Lower leg skin (tissue), 4 donors: ENCODE measurements at places on chromosomes 11 and 22.

DNA sequence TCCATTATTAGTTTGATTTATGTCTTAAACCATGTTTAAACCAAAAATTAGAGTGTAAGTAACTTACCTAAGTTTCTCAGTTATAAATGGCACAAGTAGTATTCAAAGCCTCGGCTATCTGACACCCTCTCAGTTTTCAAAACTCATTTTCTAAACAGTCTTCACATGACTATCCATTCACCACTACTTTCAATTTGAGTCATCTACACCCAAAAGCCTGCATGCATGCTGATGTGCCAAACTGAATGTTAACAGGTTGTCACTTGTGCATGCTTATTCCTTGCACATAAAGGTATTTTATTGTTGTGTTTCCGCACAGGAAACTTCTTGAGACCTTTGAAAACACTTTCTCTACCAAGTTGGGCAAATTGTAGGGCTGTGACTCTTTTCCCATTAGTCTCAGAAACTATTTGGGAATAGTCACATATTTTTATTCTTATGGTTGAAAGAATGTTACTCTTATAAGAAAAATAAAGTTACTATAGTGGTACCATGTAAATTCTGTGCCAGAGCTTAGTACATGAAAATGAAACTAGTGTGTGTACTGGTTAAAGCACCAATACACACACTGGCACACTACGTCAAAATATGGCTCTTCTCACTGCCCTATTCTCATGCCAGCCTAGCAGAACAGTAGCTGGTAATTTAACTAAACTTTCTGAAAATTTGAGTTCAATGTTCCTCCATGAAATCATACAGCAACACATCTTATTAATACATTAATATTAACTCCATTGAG, 2.2 kb upstream of the OR51E2 start:
- no peak for DNase-seq

GRCh38 chr22:22720201-22720723, 75.8 kb downstream of the GGTLC2 start:
- no peak for DNase-seq

GRCh38 chr11:118051136-118051610, 25.7 kb upstream of the TMPRSS4 start:
- peak; percentile 62 for DNase-seq

DNA sequence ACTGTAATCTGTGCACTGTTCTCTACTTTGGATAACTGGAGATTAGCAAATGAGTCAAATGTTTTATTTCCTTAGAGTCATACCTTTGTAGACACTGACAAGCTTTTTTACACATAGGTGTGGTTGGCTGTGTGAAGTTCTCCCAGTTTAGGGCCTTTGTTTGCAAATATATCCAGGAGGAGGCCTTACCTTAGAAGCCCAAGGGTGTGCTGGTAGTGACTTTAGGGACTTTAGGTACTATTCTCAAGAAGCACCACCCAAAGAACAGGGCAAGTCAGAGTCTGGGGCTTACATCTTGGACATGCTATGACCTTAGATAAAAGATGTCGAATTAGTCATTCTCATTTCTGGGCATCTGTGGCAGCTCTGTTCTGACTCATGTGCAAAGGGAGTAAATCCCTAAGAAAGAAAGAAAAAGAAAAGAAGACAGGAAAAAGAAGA, 4.8 kb upstream of the FAR1 start:
- no peak for DNase-seq

DNA sequence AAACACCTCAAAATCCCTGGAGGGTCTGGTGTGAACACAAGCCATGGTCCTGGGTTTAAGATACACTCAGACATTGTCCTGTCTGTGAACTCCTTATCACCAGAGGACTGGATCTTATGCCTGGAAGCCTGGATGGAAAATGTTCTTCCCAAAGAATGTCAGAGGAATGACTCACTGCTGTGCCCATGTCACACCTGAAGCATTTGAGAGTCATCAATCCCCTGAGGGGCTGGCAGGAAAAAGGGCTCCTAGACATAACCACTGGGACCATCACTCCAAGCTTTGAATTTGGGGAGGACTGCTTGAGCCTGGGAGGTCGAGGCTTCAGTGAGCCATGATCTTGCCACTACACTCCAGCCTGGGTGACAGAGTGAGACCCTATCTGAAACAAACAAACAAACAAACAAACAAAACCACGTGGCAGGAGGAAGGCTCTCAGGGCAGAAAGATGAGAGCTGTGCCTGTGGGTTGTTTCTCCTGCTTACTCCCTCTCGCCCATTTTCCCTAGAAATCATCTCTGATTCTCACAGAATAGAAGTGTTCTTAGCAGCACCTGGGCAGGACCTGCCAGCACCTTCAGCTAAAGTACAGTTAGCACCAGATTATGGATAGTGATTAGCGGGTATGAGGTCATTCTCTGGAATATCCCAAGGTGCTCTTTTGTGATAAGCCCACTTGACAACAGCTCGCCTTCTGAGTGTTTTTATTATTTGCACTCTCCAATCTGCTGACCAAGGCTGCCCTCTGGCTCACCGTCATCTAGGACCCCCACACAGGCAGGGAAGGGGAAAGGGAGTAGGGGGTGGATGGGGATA, 11.9 kb upstream of the PRG2 start:
- no peak for DNase-seq

DNA sequence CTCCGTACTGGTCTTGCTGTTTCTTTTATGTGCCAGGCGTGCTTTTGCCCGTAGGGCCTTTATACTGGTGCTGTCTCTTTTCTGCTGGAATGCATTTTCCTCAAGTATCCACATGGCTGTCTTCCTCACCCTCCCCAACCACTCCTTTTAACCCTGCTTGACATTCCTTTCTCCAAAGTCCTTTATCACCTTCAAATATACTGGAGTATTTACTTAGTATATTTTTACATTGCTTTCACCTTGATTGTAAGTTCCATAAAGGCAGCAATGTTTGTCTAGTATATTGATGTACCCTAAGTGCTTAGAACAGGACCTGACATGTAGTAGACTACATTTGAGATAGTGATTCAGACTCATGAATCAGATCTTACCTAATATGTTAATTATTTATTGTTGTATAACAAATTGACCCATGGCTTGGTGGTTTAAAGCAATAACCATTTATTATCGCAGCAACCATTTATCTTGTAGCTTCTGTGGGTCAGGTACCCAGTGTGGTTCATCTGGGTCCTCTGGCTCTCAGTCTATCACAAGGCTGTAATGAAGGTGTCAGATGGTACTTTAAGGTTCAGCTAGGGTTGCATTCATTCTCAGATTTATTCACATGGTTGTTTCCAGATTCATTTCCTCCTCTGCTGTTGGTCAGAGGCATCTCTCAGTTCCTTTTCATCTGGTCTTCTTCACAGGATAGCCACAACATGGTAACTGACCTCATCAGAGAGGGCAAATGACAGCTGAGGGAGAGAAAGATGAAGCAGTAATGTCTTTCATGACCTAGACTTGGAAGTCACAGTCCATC, 34.2 kb downstream of the DDX10 start:
- no peak for DNase-seq

DNA sequence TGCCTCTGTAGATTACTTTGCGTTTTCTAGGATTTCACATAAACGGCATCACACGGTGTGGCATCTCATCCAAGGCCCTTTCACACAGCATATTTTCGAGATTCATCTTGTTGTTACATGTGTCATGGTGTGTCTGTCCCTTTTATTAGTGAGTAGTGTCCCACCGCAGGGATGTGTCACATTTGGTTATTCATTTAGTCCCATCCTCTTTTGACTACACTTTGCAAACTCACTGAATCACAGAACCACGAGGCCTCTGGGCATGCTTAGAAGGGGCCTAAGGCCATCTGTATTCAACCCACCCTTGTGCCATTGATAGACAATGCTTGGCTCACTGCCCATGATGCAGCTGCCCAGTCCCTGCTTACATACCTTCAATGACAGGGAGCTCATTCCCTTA, 4.2 kb upstream of the RAC2 start:
- DNase-seq, result no peak

- DNase-seq, result no peak
These were observed 11.7 kb upstream of the FLRT1 start for GRCh38 chr11:64023712-64024710.

GRCh38 chr22:28822930-28823551, 22.7 kb upstream of the XBP1 start:
- DNase-seq, result no peak

GRCh38 chr11:27209562-27210005, 153.4 kb downstream of the CCDC34 start:
- peak; percentile 88 for DNase-seq

DNA sequence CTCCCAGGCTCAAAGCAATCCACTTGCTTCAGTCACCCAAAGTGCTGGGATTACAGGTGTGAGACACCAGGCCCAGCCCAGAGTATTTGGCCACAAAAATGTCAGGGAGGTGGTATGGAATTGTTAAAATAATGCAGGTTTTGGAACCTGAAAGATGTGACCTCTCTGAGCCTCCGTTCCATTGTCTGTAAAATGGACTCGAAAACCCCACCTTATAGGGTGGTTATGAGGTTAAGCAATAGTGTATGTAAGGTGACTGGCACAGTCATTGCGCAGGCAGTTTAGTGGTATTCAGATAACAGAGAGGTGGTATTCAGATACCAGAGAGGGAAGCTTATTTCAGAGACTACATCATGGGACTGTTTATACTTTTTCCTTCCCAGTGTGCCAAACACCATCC, 52.5 kb upstream of the PRSS23 start:
- no peak for DNase-seq

DNA sequence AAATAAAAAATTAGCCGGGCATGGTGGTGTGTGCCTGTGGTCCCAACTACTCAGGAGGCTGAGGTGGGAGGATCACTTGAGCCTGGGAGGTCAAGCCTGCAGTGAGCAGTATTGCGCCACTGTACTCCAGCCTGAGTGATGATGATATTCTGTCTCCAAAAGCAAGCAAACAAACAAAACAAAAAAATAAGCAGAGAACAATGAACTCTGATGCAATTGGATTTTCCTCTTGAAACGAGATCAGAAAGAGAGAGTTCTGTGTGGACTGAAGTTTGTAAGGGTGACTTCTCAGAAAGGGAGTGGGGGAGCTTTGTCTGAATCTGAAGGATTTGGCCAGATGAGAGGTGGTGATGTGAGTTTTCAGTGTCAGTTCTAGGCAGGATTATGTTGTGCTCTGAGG, 6.0 kb upstream of the TMEM123 start:
- no peak for DNase-seq

GRCh38 chr11:115885535-115886421, 381.6 kb upstream of the CADM1 start:
- no peak for DNase-seq

- no peak for DNase-seq
These were observed 19.8 kb upstream of the ABCC8 start for GRCh38 chr11:17496406-17496805.

GRCh38 chr11:42271306-42271705, 811.9 kb upstream of the LRRC4C start:
- no peak for DNase-seq

DNA sequence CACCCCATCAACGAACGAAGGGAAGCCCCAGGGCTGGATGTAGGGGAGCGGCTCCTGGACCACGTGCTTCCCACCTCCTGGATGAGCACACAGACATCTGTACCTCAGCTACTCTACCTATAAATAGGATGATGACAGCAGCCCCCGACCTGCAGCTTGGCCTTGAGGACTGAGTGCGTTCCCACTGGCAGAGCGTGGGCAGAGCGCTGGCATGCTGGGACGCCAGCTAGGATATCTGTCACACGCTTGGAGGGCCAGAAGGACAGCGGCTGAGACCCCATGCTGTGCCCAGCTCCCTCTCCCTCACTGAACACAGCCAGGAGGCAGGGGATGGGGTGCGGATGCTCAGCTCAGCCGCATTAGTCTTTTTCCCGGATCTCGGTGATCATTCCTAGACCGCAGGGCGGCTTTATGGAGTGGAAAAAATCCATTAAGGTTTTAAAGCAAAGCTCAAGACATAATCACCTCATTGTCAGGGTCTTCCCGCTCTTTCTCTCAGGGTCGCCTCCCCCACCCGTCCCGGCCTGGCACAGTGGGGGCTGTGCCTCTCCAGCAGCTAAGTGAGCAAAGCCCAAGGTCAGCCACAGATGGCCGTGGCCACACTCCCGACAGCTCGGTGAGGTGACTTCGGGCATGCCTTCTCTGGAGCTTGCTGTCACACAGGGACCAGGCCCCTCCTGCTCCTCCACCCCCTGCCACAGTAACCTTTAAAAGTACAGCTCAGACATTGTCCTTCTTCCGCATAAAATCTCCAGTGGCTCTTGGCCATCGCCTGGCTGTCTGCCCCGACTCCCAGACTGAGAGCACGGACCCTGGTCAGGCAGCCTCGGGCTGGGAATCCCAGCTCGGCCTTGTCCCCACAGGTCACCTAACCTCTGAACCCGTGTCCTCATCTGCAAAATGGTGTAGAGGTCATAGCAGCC, 69.6 kb upstream of the SHISAL1 start:
- no peak for DNase-seq

DNA sequence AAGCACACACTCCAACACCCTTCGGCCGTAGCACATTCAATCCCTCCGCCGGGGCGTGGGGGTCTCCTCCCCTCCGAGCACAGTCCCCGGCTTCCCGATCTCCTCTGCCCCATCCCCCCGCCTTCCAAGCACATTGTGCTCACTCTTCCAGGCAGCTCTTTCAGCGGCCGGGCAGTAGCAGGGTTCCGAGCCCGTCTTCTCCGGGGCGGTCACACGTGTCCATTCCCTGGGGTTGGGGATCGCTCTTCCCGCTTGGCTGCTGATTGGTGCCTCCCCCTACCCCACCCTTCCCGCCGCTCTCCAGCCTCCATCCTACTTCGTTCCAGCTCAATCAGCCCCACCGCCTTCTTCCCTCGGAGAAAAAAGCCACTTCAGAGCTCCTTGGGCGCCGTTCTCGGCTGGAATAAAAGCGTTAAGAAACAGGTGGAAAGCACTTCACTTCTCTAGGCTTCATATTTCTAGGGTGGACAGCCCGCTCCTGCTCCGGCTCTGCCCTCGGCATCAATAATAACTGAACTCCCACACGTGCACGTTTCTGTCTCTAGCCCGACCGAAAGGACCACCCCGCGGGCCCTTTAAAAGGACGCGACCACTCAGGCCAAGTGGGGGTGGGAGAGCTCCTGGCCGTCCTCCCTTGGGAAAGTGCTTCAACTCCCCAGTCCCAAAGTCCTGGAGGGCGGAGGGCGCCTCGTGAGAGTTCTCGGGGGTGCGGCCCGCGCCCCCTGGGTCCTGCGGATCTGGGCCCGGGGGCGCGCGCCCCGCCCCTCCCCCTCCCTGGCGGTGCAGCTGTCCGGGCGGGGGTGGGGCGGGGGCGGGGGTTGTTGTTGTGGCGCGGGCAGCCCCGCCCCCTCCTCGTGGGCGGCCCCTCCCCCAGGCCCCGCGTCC, 464 bp upstream of the CECR2 start:
- DNase-seq, result no peak

GRCh38 chr11:41289408-41289807, 170.0 kb downstream of the LRRC4C start:
- no peak for DNase-seq

- no peak for DNase-seq
These were observed 126.7 kb downstream of the CTTN start for GRCh38 chr11:70525006-70525405.

- DNase-seq, result no peak
These were observed 9.1 kb downstream of the MMP10 start for GRCh38 chr11:102771351-102771750.

- DNase-seq, result no peak
These were observed 87.6 kb upstream of the FSHB start for GRCh38 chr11:30143098-30143705.

- DNase-seq, result no peak
These were observed 6.6 kb upstream of the ZFTA start for GRCh38 chr11:63775191-63775590.

GRCh38 chr11:78796956-78797355, 222.3 kb upstream of the NARS2 start:
- DNase-seq, result no peak
